GM12878 (cell line): ENCODE measurements at places on chromosomes 2 and 18.

- DNase-seq, result no peak
Observed at GRCh38 chr2:224126440-224126839, 87.4 kb upstream of the SERPINE2 start.

DNA sequence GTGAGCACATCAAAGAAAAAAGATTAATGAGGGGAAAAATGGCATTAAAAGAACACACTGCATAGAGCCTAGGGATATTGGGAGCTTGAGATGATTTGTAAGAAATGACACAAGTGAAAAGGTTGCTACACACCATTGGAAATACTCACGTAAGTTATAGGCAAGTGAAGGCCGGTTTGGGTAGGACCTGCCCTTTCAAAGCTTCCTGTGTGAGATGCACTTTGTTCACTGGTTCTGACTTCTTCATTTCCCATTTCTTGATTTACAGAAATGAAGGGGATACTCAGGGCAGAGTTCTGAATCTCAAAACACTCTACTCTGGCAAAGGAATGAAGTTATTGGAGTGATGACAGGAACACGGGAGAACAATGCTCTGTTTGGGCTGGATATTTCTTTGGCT is at the start of gene IL18RAP:
Gene IL18RAP, plus strand, starts transcription at position 251 of the 400 bp plus-strand sequence. Its CDS starts 118 bp downstream, at position 369.
- DNase-seq, result no peak

DNA sequence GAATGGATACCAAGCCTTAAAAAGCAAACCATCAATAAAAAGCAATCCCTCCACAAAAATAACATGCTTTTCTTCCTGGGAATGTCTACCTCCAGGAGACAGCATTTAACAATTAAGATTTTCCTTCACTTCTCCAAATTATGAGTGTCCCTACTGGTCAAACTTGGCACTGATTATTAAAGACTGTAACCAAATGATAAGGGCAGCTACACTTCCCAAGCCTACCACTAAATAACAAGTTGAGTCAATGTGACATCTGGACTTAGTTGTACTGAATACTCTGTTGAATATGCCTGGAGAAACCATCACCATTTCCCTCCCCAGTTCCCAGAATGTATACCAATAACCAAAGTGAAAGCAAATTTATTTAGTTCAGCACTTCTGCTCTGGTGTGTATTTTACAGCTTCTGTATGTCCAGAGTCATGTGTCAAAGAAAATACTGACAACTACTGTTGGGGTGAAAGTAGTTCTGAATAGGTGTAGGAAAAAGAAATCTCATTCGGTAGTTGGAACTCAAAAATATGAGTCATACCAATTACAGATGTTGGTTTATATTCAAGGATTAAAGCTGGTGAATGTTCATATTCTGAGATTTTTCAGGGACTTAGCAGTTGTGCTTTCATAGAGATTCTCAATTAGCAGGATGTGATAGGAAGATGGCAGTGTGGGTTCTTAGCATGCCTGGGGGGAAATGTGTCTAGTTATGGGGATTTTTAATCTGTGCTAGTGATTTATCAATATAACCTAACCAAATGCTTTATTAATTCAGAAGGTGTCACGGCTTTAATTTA is 1291.6 kb upstream of the GYPC start:
- no peak for DNase-seq

- DNase-seq, result no peak
Observed at GRCh38 chr2:50645346-50645745, 386.6 kb downstream of the NRXN1 start.

GRCh38 chr2:42127425-42128424 is 41.4 kb upstream of the EML4 start:
- peak; percentile 83 for DNase-seq
